ENCODE measurements at places on chromosomes 3 and 15. TPM values are rescaled to one million over a fixed set of nuclear protein-coding genes. Genes with fewer than 3 reads are reported as not detected.

DNA sequence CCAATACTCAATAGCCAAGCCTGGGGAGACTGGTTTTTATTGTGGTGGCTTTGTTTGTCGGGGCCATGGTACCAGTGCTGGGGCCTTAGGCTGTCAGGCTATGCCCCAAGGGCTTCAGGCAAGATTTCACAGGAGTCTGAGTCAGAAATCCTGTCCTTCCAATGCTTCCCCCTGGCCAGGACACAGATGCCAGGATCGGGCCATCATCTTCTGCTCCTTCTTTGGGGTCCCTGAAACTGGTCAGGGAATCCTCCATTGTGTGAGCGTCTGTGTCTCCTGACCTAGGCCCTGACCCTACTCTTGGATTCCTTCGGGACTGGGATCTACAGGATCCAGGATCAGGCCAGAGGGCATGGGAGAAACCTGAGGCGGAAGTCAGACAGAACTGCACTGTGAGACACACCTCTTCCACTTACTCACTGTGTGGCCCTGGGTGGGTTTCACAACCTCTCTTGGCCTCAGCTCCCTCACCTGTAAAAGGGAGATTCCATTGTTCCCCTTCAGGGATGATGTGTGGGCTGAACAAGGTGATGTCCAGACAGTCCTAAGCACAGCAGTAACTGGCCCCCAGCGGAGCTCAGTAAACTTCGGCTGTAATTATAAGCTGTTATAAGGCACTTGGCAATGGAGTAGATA lies 292.7 kb downstream of the UACA start:
- DNase-seq = no peak

- no peak for DNase-seq
Observed at GRCh38 chr3:29751647-29752314, 470.9 kb downstream of the RBMS3 start.

DNA sequence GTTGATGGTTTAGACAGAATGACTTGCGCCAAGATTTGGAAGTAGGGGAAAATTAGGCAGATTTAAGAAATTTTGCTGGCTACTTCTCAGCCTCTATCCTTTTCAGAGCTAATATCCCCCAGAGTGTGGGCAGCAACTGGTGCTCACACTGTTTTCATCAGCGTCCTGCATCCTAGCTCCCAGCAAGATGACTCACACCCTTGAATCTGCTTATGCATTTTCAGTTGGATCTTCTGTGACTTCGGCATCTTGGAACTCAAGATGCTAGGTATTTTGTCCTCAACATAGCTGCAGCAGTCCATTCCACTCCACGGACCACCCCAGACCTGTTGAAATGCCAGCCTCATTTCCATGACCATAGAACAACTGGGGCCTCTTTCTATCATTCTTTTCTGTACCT lies 336.1 kb upstream of the NR2F2 start:
- DNase-seq = no peak

DNA sequence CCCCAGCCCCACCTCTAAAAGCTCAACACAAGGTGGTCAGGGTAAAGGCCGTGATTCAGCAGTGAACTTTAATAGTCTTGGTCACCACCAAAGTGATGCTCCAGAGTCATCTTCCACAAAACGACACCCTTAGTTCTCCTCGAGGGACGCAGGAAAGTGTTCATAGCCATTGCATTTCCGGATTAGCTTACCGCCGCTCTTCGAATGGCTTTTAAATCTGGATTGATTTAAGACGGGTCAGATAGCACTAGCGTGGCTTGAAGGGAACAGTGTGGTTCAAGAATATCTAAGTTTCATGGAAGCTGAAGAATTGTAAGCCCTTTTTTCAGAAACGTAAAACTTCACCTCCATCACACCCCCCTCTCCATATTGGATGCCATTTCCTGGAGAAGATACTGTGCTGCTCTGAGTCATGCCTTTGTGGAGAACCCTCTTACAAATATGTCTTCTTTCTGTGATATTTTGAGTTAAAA lies 829 bp downstream of the RNF7 start:
- no peak for DNase-seq

DNA sequence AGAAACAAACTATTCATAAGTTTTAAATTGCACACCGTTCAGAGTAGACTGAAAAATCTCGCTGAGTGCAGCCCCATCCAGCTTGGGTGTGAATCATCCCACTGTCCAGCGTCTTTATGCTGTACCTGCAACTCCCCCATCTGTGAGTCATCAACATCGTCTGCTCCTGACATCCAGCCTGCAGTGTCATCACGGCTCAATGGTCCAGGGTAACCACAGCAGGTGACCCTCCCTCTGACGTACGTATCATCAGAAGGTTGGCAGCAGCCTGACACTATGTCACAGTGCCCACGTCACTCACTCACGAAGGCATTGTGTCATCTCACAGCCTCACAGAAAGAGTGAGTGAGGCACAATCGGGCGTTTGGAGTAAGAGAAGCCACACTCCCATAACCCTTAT lies 65.2 kb downstream of the TPRA1 start:
- DNase-seq = no peak

DNA sequence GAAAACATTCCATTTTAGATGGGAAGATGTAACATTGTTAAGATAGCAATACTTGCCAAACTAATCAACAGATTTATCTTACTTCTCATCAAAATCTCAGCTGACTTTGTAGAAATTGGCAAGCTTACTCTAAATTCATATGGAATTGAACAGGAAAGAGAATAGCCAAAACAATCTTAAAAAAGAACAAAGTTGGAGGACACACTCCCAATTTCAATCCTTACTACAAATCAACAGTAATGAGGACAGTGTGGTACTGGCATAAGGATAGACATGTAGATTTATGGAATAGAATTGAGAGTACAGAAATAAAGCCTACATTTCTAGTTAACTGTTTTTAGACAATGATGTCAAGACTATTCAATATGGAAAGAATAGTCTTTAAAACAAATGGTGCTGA lies 308.3 kb downstream of the SUCLG2 start:
- no peak for DNase-seq

DNA sequence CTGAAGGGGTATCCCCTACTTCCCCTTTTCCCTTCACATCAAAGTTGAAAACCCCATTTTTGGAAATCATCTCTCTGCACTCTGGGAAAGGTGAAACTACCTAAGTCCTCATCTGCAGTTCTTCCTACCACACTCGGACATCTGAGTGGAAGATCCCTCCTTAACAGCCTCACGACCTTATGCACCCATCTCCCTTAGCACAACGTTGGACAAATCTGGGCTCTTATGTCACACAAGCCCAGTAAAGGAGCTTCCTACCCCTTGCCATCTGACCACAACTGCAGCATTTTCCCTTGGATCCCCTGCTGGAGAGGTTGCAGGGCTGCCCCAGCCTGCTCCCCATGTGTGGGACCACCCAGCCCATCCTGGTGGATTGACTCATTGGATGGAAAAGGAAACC lies 252.1 kb upstream of the ST8SIA2 start:
- DNase-seq = no peak

- DNase-seq = no peak
Observed at GRCh38 chr3:46576879-46577278, 10.8 kb upstream of the LRRC2 start.

DNA sequence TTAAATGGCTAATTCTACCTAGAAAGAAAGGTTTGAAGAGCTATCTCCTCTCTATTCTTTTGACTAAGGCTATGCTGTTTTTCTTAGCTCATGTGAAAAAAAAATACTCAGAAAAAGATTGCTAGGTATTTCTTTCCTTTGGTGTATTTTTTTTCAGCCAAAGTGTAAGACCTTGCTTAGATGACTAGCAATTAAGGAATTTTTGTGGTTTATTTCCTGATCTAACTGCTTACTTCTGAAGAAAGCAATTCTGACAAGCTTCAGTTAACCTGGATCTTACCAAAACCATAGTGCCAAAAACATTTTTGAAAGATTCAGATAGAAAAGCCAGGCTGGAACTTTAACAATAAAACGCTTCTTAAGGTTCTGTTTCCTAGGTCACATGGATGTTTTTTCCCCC lies 315.6 kb downstream of the SOX2 start:
- no peak for DNase-seq

DNA sequence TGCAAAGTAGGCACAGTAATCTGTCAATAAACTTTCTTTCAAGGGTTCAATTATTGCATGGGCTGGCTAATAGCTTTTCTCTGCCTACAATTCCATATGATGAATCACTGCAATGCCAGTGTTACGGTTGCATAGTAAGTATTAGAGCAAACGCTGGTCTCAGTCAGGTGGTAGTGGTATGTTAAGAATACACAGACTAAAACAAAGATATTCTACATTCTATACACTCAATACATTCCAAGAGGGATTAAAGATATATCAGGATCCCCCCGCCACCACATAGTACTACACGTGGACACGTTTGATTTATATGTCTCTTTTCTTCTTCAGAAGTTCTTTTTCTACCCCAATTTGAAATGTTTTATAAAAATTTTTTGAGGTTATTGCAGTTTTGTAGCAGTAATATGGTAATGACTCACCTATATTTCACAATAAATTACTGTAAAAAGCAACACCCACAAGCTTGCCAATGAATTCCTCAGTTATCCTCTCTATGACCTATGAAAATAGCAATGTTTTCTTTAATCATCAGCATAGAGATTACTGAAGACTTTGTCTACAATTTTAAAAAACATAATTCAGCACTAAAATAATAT lies 68.2 kb downstream of the CD200R1L start:
- DNase-seq = no peak

GRCh38 chr15:61088675-61089074 lies 140.4 kb downstream of the RORA start:
- DNase-seq = no peak

DNA sequence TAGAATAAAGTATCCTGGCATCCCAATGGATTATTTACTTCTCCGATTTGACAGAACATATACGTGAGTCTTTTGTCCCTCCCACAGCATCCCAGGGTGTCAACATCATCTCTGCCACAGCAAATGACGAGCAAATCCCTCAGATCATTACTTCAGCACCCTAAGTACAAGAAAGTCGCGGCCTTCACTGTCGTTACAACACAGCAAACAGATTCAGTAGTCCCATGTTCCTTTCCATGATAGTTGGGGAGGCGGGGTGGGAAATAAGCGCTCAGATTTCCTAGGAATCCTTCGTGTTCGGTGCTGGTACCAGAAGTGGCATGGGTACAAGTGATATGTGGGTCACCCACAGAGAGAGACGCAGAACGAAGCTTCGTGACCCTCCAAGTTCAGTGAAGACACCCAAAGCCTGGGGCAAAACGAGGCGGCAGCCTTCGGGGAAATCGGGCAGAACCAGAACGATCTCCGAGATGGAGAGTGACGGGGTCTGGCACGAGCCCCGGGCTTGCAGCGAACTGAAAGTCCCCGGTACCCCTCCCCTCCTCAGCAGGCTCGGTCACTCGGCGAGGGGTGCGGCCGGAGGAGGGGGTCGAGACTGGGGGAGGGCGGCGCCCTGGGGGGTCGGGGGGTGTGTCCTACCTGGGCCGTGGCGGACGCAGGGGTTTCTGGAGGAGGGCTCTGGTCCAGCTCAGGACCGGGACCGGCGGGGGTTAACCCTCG lies 619 bp downstream of the TTBK2 start:
- peak; percentile 44 for DNase-seq

DNA sequence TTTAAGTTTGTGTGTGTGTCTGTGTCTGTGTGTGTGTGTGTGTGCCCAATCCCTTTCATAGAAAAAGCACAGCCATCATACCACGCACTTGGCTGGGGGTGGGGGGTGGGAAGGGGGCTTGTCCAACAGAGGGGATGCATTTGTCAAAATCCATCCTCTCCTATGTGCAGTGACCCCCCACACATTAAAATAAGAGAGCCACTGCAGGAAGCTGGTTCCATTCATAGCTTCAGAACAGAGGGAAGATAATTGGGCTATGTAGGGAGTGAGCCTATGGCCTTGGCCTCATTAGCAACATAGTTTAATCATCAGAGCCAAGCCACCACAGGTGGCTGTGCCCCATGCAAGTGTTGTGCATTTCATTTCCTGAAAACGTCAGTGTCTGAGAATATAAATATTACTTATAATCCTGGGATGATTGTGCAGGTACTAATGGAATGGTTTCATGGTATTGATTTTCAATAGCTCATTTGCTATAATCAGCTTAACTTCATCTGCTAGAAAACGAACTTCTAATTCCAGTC lies 330.8 kb downstream of the CNTN6 start:
- DNase-seq = no peak

DNA sequence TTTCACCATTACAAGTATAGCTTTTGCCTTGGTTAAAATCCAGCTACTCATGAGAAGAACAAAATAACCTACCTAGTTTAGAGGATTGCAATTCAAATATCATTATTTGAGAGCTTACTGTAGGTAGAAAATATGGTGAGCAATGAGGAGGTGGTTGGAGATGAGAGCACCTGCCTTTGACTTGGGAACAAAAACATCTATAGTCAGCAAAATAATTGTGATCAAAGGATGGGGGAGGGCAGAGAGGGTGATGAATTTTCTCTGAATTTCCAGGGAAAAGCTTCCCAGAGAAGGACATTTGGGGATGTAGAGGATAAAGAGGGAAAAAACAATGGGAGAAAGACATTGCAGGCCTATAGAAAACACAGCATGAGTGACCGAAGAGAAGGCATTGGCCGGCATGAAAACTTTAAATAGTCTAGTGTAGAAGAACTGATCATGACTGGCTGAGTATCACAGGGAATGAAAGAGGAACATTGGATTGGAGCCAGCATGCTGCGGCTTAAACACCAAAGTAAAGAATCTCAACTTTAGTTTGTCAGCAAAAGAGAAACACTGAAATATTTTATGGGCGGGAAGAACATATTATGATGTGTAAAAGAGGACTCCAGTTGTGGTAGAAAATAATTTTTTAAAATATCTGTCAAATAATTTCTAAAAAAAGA lies 581.3 kb downstream of the UNC13C start:
- DNase-seq = peak; percentile 16

- DNase-seq = no peak
Observed at GRCh38 chr3:186705882-186706780, 11.0 kb upstream of the KNG1 start.

DNA sequence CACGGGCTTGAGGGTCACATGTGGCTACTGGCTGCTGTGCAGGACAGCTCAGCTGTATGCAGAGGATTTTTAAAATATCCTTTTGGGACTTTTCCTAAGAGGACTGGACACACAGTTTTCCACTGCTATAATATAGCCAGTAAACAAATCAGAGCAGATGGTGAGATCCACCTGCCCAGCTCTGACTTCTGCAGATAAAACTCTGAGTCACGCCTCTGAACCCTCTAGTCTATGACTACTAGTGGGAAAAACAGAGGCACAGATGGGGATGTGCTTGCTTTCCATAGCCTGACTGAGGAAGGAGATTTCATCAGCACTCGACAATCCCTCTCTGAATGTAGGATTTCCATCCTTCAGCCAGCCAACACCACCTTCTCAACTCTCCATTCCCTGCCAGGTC lies 45.1 kb downstream of the COLQ start:
- no peak for DNase-seq

FEZF2 gene
- not detected for total RNA-seq

SPATA12 gene
- not detected for total RNA-seq

SLC6A11 gene
- total RNA-seq = not detected

NDUFAF3 gene
- 30.4 TPM for total RNA-seq

RCN2 gene
- total RNA-seq = 34.3 TPM

GCNT3 gene
- total RNA-seq = 161 TPM

SCAMP5 gene
- not detected for total RNA-seq

DNAH12 gene
- not detected for total RNA-seq

SQOR gene
- 377 TPM for total RNA-seq

TMEM207 gene
- total RNA-seq = not detected

GOLGA6L7 gene
- total RNA-seq = not detected

All from transverse colon (tissue), 4 donors.